Motor neuron (in vitro differentiated cells): ENCODE measurements at places on chromosomes 7 and 10. TPM values are rescaled to one million over a fixed set of nuclear protein-coding genes. Genes with fewer than 3 reads are reported as not detected.

Gene CLCN1
- 0.07 and 0.15 TPM in 2 replicates for total RNA-seq

Gene CPSF4
- total RNA-seq, result 53.1 and 55.5 TPM in 2 replicates

Gene NKX2-3
- not detected in 2 replicates for total RNA-seq

Gene OR13A1
- 0.13 and 0.18 TPM in 2 replicates for total RNA-seq

Gene ANTXRL
- 2.3 TPM in 1 of 2 replicates, not detected in the other for total RNA-seq

Gene MMP21
- total RNA-seq, result not detected in 2 replicates

Gene ST8SIA6
- total RNA-seq, result 0.15 and 0.24 TPM in 2 replicates

Gene COMMD3
- 69.3 and 74.0 TPM in 2 replicates for total RNA-seq

Gene MUC12
- 1.1 and 5.1 TPM in 2 replicates for total RNA-seq
